Activated CD4-positive, alpha-beta T cell treated with anti-CD3 and anti-CD28 coated beads for 24 hours (primary cell): ENCODE measurements at places on chromosomes 7 and 10.

GRCh38 chr7:80666376-80666775 is 27.9 kb downstream of the CD36 start:
- no peak for DNase-seq

DNA sequence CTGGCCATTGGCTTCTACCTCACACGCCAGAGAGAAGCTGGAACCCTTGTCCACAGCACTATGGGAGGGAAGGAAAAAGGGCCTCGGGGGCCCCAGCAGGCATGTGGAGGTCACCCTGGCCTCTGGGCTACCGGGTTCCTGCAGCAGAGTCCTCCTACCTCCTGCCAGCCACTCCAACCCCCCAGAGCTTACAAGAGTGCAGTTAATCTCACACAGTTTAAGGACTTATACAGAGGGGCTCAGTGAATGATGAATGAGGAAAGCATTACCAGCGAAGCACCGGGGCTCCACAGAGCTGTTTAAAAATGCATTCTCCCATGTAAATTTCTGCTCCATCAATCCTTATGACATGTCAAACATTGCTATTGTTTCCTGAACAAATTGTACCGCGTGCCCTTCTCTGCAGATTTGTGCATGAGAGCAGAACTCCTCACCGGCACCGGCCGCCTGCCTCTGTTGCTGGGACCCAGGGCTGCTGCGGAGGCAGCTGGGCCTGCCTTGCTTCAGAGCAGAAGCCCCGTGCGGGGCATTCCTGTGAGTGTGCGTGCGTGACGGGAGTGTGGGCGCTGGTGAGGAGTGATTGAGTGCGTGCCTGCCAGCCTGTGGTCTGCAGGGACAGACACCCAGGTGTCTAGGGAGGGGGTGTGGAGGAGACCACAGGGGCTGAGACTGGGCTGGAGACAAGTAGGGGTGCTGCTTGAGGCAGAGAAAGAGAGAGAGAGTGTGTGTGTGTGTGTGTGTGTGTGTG is 52.8 kb downstream of the C10orf105 start:
- no peak for DNase-seq

- no peak for DNase-seq
Measured at GRCh38 chr7:16785846-16786245, 19.0 kb downstream of the AGR2 start.

DNA sequence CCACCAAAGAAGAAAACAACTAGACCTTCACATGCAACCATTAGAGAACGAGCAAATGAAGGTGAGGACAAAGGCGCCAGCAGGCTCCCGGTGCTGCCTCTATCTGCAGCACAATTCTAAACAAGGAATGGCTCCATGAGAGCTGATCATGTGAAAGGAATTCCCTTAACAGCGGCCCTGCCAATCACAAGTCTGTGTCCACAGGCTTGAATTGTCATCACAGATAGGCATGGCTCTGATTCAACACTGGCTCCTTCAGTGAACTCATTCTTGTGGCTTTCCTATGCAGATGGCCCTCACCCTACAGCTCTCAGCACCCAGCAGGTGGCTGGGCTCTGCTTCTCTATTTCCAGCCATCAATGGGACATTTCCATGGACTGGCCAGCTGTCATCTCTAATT is 36.2 kb downstream of the LAMB1 start:
- no peak for DNase-seq

- DNase-seq = no peak
Measured at GRCh38 chr7:51310131-51310583, 6.5 kb downstream of the COBL start.

DNA sequence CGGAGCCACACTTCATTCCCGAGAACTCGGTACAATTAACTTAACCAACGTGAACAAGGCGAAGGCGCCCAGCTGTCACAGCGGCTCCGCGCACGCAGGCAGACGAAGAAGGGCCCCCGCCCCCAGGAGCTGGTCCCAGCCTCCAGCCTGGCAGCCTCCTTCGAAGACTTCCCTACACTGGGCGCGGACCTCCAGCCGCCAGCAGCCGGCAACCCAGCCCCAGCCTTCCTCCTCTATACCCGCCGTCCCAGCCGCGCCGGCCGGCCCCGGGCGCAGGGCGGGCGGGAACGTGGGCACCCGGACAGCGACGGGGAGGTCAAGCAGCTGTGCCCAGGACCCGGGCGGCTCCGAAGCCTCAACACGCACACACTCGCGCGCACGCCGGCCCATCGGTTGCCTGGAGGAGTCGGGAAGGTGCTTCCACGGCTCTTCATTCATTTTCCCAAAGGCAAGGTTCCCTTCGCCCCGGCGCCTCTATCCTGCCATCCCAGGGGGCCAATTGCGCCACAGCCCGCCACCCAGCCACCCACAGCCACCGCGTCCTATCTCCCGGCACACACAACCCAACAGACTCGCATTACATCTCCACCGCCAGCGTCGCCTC is 1.6 kb downstream of the CHST15 start:
- DNase-seq = no peak

- no peak for DNase-seq
Measured at GRCh38 chr7:55556031-55556430, 16.3 kb downstream of the VOPP1 start.

GRCh38 chr10:34800624-34801023 is 14.5 kb downstream of the PARD3 start:
- no peak for DNase-seq

GRCh38 chr7:26646336-26647048 is 217.9 kb downstream of the SKAP2 start:
- no peak for DNase-seq

DNA sequence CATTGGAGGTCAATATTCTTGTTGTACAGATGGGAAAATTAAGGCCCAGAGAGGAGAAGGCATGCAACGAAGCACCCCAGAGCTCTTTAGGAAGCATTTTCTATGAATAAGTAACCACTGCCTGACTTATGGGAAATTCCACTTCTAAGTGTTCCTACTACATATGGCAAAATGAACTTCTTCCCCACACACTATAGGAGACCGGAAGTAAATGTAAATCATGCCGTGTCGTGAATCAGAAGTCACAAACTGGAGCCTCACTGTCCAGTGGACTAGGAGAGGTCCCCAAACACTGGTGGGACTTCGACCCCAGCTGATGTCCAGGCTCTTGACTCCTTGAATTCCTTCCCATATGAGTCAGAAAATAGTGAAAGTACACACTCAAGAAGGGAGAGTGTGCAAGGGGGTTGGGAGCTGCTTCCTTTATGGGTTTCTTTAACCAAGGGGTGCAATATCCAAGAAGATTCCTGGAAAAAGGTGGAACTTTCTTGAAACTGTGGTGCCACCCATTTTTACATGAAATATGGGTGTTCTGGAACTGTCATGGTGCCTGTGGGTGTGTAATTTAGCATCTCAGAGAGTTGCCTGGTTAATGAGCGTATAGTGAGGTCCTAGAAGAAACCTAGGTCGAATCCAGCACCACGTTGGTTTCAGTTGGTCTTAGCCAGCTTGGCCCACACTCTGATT is 6.7 kb downstream of the RASSF4 start:
- no peak for DNase-seq

- no peak for DNase-seq
Measured at GRCh38 chr10:43863270-43863669, 214.6 kb upstream of the ZNF32 start.

DNA sequence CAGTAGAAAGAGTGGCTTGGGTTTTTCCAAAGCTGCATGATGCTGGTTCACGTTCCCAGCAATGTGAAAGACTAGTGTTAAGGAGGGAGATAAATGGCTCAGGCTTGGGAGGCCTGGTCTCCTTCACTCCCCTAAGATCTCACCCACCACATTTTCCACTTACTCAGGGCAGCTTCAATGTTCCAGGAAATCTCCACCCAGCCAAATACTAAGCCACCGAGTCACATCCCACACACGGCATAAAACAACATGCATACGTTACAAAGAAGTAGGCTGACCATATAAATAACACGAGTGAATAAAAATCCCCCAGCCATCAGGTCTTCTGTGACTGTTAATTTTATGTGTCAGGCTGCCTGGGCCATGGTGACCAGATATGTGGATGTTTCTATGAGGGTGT is 303.5 kb downstream of the SFMBT2 start:
- no peak for DNase-seq
